ENCODE measurements at places on chromosomes 11 and 22. TPM values are rescaled to one million over a fixed set of nuclear protein-coding genes. Genes with fewer than 3 reads are reported as not detected.
A peak's percentile ranks its signal among the peaks of the same experiment; 100 is the strongest.

DNA sequence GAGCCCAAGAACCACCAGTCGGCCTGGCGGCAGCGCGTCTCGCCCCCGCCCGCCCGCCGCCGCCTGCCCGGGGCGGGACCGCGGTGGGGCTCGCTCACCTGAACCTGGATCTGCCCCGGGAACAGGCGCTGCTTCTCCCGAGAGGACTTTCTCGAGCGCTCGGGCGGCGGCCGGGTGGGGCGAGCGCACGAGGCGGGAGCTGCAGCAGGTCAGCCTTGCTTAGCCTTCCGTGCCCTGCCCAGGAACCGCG is 133 bp downstream of the MYH9 start:
- DNase-seq, result no peak

- peak; percentile 65 for DNase-seq
Observed at GRCh38 chr11:125338886-125339811, 156.9 kb downstream of the FEZ1 start.

DNA sequence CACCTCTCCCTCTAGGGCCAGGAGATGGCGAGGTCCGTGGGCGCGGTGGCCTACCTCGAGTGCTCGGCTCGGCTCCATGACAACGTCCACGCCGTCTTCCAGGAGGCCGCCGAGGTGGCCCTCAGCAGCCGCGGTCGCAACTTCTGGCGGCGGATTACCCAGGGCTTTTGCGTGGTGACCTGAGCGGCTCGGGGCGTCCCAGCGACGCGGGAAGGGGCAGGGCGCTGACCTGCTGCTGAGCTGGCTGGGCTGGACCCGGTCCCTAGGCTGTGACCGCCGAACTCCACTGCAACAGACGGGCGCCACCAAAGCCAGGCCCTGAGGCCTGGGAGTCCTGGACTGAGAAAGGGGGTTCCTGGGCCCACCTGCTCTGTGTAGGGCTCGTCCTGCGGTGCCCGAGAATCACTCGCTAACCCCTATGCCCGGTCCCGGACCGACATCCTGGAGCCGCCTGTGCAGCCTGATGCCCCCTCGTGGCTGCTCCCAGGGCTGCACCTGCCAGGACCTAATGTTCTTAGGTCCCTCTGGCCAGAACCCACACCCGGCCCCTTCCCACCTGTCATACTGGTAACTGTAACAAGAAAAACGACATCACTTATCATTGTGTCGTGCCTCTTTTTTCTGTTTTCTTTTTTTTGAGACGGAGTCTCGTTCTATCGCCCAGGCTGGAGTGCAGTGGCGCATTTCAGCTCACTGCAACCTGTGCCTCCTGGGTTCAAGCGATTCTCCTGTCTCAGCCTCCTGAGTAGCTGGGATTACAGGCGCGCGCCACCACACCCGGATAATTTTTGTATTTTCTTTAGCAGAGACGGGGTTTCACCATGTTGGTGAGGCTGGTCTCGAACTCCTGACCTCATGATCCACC is 15.0 kb downstream of the RHOD start:
- DNase-seq, result peak; percentile 91

- no peak for DNase-seq
Observed at GRCh38 chr11:45554230-45554967, 111.0 kb downstream of the CHST1 start.

The PIH1D2 gene
- 1.6 TPM for total RNA-seq

The OR52J3 gene
- total RNA-seq, result not detected
